Fibroblast of skin of right quadriceps (primary cell): ENCODE measurements at places on chromosomes 13 and 19.

- DNase-seq, result no peak
Measured at GRCh38 chr19:51460164-51460992, 2.1 kb upstream of the SIGLEC8 start.

DNA sequence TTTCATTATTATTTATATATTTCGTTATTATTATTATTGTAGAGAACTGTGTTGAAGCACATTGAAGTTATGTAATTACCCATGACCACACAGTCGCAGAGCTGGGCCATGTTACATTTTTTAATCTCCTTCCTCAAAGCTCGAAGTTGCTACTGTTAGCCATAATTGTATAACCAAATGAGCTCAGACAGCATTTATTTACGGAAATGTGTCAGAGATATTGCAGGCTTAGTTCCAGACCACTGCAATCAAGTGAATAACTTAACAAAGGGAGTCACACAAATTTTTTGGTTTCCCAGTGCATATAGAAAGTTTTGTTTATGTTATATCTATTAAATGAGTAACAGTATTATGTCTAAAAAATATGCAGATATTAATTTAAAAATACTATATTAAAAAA is 147.1 kb upstream of the SLITRK1 start:
- peak; percentile 5 for DNase-seq

GRCh38 chr19:38409631-38410133 is 6.8 kb downstream of the FAM98C start:
- peak; percentile 58 for DNase-seq

DNA sequence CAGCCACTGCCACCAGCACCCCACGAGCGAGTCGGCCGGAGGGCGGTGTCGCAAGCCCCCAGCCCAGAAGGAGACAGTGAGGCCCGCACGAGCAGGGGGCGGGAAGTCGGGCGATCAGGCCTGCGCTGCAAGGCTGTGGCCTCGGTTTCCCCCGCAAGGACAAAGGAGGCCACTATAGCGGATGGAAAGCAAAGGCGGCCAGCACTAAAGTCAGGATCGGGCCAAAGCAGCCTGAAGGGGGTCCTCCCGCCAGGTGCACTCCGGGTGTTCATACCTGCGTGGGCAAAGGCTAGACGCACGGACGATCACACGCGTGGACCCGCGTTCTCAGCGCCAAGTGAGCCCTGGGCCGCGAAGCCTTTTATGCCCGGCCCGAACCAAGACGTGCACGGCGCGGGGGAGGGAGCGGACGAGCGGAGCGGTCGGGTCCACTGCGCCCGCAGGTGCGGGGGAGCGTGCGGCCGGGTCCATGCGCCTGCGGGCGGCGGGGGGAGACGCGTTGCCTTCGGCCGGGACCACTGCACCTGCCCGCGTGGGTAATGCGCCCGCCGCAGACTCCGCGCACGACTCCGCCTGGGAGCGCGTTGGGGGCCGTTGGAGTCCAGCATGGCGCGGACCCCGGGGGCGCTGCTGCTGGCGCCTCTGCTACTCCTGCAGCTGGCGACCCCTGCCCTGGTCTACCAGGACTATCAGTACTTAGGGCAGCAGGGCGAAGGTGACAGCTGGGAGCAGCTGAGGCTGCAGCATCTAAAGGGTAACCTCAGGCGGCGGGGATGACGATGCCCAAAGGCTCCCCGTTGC is at the start of the genes PRDX2 and THSD8:
TSS of gene PRDX2 (minus strand) at position 335 of the 801 bp plus-strand sequence. CDS start 539 bp downstream, outside the sequence.
TSS of gene THSD8 (plus strand) at position 604 of the 801 bp plus-strand sequence. CDS start at position 607, 3 bp downstream.
- peak; percentile 69 for DNase-seq

- no peak for DNase-seq
Measured at GRCh38 chr19:16527971-16528521, 14.2 kb downstream of the CHERP start.

GRCh38 chr13:49220036-49220855 is at the start of gene MLNR:
Gene MLNR, plus strand, starts transcription at chr13:49220338. Its CDS starts 0 bp downstream, at chr13:49220338.
- peak; percentile 12 for DNase-seq

- DNase-seq, result peak; percentile 91
Measured at GRCh38 chr19:9847087-9847671, 12.1 kb downstream of the PIN1 start.

DNA sequence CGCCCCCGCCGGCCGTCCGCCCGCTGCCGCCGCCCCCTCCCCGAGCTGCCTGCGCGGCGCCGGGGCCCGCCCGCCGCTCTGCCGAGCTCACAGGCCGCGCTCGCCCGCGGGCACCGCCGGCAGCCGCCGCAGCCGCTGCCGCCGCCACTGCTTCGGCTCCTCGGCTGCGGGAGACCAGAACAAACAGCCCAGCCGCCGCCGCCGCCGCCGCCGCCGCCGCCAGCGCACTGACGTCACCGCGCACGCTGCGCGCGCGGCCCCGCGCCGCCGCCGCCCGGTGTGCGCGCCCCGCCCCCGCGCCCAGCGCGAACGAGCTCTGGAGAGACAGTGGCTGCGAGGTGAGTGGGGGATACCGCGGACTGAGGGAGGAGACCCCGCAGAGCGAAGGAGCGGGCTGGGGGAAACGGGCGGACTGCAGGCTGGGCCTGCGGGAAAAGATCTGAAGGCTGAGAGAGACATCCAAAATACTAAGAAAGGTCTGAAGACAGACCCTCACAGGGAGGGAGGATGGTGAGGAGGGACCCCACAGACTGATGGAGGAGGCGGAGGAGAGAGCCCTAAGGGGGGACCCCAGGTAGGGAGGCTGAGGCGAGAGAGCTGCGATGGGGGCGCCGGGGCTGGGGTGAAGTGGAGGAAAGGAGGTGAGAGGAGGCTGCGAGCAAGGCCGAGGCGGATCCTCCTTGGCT is at the start of gene BRD4:
TSS of gene BRD4 (minus strand) at position 229 of the 686 bp plus-strand sequence. CDS start 59,440 bp downstream, outside the sequence.
- DNase-seq, result peak; percentile 66

DNA sequence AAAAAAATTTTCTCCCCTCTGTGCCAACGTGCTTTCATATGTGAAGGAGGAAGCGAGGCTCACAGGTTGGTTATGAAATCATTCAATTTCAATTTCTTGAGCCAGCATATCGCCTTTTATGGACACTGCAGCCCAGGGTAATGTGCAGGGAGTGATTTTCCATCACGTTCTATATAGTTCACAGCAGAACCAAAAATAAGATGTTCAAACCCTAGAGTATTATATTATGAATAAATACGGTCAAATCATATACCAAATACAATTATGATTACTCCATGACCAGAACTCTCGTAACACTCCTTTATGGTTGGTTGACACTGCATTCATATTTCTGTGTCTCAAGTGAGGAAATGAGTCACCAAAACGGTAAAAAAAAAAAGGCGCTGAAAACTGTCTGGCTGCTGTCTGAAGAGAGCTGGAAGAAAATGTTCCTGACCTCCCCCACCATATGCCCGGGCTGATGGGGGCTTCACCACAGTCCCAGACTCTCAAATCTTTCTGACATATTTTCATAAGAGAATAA is 75.8 kb upstream of the UBAC2 start:
- DNase-seq, result peak; percentile 81

- peak; percentile 87 for DNase-seq
Measured at GRCh38 chr13:51681037-51681678, 96.9 kb downstream of the WDFY2 start.

- no peak for DNase-seq
Measured at GRCh38 chr19:1487576-1488281, 2.4 kb downstream of the PCSK4 start.

GRCh38 chr13:36061621-36062020 is 69.6 kb downstream of the DCLK1 start:
- DNase-seq, result no peak

- DNase-seq, result no peak
Measured at GRCh38 chr19:2253106-2254063, 2.8 kb downstream of the JSRP1 start.

- DNase-seq, result no peak
Measured at GRCh38 chr13:35485424-35485823, 8.9 kb upstream of the MAB21L1 start.

GRCh38 chr13:27446986-27447583 is 3.3 kb downstream of the MTIF3 start:
- no peak for DNase-seq

GRCh38 chr13:44271915-44272341 is 101.7 kb upstream of the SERP2 start:
- no peak for DNase-seq

DNA sequence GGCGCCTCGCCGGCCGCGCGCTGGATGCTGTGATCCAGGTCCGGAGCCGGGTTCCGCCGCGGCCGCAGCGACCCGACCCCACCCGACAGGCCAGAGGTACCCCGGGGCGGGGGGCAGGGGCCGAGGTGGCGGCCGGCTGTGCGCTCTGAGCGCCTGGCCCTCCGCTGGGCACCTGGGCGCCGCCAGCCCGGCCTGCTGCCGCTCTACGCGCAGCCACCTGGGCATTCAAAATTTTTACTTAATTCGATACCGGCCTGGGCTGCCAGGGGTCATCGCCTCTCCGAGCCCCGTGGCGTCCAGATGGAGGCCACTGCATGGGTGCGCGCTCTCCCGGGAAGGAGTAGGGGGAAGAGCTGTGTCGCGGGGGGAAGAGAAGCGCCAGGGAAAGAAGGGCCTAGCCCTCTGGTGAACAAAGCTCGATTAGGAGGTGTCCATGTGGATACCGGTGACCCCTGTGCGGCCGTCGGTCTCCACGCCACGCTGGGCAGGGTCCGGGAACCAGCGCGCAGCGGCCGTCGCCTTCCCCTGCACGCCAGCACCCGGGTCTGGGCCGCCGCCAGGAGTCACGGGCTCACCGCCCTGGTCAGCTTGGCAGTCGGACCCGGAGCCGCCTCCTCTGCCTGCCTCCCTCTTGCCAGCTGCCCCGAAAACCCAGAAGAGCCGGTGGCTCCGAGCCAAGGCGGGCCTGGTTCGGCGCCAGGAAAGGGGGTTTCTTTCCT is 666 bp downstream of the BIVM start:
- no peak for DNase-seq

DNA sequence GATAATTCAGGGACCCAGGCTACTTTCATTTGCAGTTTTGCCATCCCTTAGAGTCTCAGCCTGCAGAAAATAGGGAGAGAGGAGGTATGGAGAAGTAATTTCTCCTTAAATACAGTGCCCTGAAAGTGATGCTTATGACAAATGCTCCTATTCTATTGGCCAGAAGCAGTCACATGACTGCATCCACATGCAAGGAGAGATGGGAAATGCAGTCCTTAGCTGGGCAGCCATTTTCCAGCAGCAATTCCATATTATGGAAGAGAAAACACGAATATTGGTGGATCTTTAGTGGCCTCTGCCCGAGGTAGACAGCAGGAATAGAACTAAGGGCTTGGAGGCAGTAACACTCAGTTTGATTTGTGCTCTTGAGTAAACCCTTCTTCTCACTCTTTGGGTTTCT is 39.4 kb downstream of the VAV1 start:
- DNase-seq, result no peak

DNA sequence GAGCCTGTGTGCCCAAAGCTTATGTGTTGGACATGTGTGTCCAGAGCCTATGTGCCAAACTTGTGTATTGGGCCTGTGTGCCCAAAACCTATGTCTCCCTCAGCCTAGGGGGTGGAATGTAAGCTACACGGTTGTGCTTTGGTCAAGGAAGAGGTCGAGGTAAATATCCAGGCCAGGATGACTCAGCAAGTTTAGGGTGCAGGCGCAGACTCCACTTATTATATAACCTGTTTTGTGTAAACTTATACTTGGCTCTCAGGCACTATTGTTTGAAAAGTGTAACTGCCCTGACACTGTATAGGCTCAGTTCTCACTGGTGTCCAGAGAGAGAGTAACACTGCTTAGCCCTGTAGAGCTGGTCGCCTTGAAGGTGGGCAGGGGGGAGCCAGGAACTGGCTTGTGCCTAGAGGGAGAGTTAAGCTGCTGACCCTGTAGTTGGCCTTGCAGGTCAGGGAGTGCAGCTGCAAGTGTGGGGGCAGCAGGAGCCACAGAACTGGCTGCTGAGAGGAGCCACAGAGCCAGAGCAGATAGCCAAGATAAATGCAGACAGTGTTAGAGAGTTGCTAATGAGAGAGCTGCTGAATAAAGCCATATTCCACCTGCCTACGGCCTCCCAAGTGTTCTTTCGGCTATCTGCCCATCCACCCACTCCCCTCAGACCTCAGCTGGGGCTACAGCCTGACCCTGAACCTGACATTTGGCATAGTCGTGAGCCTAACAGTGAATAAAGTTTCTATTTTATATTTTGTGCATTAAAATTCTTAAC is 517.2 kb upstream of the SLITRK1 start:
- no peak for DNase-seq

DNA sequence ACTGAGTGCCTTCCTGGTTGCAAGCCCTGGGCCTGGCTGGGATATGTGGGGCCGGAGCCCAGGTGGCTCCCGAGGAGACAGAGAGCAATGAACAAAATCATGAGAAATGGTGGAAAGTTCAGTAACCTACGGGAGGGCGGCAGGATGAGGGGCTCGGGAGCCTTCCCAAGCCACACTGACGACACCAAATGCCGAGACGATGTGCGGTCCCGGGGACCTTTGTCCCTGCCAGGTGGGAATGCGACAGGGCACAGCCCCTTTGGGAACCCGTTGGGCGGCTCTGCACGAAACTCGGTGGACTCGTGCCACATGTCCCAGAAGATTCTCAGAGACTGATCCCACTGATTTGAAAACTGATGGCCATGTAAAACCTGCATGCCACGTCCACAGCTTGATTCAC is 11.7 kb upstream of the ZNF14 start:
- DNase-seq, result no peak

- DNase-seq, result peak; percentile 68
Measured at GRCh38 chr19:42467183-42467760, 24.5 kb upstream of the CXCL17 start.

- no peak for DNase-seq
Measured at GRCh38 chr13:31878955-31879354, 139.6 kb downstream of the RXFP2 start.
